ENCODE measurements at places on chromosomes 11 and 22. TPM values are rescaled to one million over a fixed set of nuclear protein-coding genes. Genes with fewer than 3 reads are reported as not detected.

- H3K27ac ChIP-seq, result no peak overlapping the region
- H3K4me3 ChIP-seq, result no peak overlapping the region
- DNase-seq, result no peak
- H3K36me3 ChIP-seq, result no peaks in the 10 kb centered on the region
Measured at GRCh38 chr11:63501236-63501635, 4.6 kb upstream of the LGALS12 start.

DNA sequence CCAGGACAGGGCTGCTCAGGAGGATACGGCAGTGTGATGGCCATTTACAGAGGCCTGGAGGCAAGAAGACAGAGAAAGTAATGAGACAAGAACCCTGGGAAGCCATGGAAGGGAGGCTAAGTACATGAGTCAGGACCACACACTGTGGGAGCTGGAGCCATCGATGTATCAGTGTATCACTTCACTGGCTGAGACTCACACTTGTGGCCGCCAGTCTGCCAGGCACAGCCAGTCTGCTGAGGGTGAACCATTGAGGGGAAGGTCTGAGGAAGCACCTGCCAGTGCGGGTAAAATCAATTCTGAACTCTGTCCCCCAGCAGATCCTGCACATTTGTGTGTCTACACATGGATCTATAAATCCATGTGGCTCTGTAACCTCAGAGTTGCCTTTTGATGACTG lies 195.6 kb downstream of the GRIK4 start:
- no peak overlapping the region for H3K27ac ChIP-seq
- DNase-seq, result no peak
- no peak overlapping the region for H3K4me3 ChIP-seq
- H3K4me1 ChIP-seq, result peaks cover 24% of the 10 kb centered on the region
- H3K36me3 ChIP-seq, result no peaks in the 10 kb centered on the region

DNA sequence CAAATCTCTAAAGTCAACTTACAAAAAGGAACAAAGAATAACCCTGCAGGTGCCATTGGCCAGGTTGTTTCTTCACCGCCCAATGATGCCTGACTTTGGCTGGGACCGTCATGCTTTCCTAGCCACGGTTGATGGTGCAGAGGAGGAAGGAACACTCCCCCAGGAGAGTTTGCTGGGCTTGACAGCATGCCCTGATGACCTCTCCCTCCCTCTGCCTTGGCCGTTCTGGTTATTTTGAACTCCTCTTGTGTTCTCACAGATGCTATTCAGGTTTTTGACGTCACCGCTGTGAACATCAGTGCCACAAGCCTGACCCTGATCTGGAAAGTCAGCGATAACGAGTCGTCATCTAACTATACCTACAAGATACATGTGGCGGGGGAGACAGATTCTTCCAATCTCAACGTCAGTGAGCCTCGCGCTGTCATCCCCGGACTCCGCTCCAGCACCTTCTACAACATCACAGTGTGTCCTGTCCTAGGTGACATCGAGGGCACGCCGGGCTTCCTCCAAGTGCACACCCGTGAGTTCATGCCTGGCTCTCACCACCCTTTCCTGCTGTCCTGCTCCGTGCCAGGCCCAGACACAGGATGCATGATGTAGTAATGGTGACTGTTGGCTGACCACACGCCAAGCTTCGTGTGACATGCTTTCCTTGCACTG lies 89.0 kb upstream of the OR4B1 start:
- no peak overlapping the region for H3K4me3 ChIP-seq
- H3K4me1 ChIP-seq, result no peaks in the 10 kb centered on the region
- H3K27me3 ChIP-seq, result no peaks in the 10 kb centered on the region
- DNase-seq, result no peak
- H3K27ac ChIP-seq, result no peak overlapping the region
- H3K36me3 ChIP-seq, result no peaks in the 10 kb centered on the region

DNA sequence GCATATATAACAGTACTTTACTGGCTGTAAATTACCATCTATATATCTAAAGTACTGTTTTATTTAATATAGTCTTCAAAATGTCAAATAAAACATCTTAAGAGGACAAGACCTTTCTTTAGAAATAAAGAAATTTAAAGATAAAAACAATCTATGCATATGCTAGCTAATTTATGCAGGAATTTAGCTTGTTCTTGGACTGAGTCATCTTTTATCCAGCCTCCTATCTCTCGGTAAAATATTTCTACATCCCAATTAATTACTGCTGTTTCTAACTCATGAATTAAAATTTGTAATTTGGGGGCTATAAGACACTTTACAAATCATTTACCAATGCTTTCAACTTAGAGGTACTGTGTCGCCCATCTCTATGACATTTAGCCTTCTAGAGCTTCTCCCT lies 72.8 kb upstream of the DDI1 start:
- no peaks in the 10 kb centered on the region for H3K36me3 ChIP-seq
- H3K4me3 ChIP-seq, result no peak overlapping the region
- no peaks in the 10 kb centered on the region for H3K27me3 ChIP-seq
- no peak overlapping the region for H3K27ac ChIP-seq
- H3K4me1 ChIP-seq, result no peaks in the 10 kb centered on the region
- DNase-seq, result no peak

DNA sequence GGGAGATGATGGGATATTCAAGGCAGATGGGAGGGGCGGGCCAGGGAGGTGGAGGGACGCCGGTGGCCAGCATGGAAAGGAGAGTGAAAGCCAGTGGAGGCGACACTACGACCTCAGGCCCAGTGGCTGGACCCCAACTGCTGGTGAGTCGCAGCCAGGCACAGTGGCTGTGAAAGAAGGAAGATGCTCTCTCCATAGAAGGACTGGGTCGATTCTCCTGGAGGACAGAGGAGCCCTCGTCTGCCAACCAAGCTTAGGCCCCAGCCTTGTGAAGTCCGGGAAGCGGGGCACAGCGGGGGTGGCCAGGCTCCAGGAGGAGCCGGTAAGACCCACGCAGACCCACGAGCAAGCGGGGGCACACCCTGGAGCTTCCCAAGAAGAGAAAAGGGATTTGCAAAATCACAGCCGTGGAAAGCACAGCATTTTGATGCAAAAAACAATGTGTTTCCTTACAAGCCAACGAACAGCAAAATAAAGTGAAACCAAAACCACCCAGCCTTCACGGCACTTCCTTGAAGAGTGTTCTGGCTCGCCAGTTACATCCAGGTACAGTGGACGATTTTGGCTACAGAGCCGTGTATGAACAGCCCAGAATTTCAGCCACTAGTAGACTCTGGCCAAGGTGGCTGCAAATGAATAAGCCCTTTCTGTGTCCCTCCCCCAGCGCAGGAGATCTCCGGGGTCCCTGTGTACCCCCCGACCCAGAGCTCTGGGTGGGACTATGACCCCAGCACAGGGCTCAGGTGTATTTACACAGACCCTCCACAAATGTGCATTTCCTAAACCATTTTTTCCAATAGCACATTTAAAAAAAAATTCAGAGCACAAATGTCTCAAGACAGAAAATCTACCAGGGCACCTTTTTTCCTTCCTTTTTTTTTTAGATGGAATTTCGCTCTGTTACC lies 96.9 kb downstream of the TRMU start:
- H3K4me1 ChIP-seq, result no peaks in the 10 kb centered on the region
- no peak overlapping the region for H3K27ac ChIP-seq
- no peak overlapping the region for H3K4me3 ChIP-seq
- no peaks in the 10 kb centered on the region for H3K36me3 ChIP-seq

DNA sequence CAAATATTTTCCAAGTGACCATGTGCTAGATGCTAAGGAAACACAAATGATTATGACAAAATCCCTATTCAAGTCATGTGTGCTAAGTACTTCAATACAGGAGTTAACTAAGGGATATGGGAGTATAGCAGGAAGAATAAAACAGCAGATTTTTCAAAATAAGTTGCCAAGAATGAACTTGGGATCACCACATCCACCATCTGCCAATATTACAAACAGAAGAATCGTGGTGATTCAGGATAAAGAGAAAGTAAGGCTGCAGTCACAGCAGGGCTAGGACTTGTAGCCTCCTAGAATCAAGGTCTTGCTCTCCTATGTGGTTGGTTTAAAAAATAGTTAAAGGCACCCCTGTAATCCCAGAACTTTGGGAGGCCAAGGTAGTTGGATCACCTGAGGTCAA lies 34.3 kb downstream of the MRTFA start:
- H3K27ac ChIP-seq, result no peak overlapping the region
- H3K4me1 ChIP-seq, result peaks cover 25% of the 10 kb centered on the region
- H3K4me3 ChIP-seq, result no peak overlapping the region
- no peaks in the 10 kb centered on the region for H3K27me3 ChIP-seq
- H3K36me3 ChIP-seq, result no peaks in the 10 kb centered on the region
- DNase-seq, result no peak

DNA sequence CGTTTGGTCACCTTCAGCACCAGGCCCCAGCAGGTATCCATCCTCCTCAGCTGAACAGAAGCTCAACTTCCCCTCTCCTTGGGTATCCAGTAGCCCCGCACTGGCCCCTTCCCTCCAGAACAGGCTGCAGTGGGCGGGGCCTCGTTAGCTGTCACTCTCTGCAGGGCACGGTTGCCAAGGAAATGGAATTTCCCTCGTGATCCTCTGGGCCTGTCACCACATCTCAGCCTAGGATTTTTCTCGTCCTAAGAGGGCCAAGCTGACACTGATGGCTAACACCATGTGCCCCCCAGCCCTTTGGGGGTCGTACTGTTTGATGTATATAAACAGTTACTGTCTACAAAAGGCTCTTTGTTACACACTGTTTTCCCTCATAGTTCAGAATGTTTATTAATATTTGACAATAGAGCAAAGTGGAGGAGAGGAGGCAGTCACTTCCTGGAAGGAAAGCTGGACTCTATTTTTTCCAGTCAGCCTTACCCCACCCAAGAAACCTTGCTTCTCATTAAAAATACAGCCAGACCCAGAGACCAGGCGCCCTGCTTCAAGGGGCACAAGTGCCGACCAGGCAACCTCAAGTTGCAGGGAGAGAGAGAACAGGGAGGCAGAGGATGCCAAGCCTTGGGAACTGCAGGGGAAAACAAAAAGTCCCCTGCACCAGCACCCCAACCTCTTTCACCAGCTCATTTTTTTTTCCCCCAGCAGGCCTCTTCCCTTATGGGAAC lies 44.5 kb downstream of the FEZ1 start:
- peak overlapping the region; percentile 86 for H3K27ac ChIP-seq
- H3K4me1 ChIP-seq, result no peaks in the 10 kb centered on the region
- H3K27me3 ChIP-seq, result no peaks in the 10 kb centered on the region
- DNase-seq, result peak; percentile 30
- no peaks in the 10 kb centered on the region for H3K36me3 ChIP-seq

DNA sequence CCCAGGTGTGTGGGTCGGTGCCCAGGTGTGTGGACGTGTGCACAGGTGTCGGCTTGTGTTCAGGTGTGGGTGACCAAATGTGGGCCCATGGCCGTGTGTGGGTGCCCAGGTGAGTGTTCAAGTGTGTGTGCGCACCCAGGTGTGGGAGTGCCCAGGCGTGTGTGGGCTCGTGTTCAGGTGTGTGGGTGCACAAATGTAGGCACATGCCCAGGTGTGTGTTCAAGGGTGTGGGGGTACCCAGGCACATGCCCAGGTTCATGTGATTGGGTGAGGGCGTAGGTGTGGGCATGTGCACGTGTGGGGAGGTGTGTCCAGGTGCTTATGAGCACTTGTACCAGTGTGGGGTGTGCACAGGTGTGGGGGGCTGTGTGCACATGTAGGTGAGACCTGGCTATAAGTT lies 42.8 kb downstream of the MOB2 start:
- no peak overlapping the region for H3K27ac ChIP-seq
- no peaks in the 10 kb centered on the region for H3K27me3 ChIP-seq
- H3K4me1 ChIP-seq, result no peaks in the 10 kb centered on the region
- DNase-seq, result no peak

GRCh38 chr22:47334601-47335000 lies 572.2 kb downstream of the TBC1D22A start:
- H3K4me3 ChIP-seq, result no peak overlapping the region
- H3K27ac ChIP-seq, result no peak overlapping the region
- H3K4me1 ChIP-seq, result no peaks in the 10 kb centered on the region
- DNase-seq, result no peak
- no peaks in the 10 kb centered on the region for H3K27me3 ChIP-seq
- H3K36me3 ChIP-seq, result no peaks in the 10 kb centered on the region

DNA sequence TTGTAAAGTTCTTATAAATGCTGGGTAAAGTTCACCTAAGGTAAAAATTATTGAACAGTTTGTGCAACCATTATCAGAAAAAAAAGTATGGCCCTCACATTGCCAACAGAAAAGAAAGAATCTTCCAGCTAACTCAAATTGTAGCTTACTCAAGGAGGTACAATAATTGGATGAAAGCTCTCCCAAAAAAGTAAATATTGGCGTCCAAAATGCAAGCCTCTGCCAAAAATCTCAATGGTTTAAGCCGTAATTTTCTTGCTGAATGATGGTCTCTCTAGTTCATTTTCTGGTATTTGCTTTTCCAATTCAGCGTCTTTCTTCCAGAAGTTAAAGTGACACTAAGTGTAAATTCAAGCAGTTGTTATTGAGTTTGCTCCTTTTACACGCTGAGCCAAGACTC lies 727.3 kb downstream of the LRRC4C start:
- DNase-seq, result no peak
- H3K27me3 ChIP-seq, result no peaks in the 10 kb centered on the region
- H3K4me3 ChIP-seq, result no peak overlapping the region
- H3K36me3 ChIP-seq, result no peaks in the 10 kb centered on the region
- H3K27ac ChIP-seq, result no peak overlapping the region
- H3K4me1 ChIP-seq, result no peaks in the 10 kb centered on the region

DNA sequence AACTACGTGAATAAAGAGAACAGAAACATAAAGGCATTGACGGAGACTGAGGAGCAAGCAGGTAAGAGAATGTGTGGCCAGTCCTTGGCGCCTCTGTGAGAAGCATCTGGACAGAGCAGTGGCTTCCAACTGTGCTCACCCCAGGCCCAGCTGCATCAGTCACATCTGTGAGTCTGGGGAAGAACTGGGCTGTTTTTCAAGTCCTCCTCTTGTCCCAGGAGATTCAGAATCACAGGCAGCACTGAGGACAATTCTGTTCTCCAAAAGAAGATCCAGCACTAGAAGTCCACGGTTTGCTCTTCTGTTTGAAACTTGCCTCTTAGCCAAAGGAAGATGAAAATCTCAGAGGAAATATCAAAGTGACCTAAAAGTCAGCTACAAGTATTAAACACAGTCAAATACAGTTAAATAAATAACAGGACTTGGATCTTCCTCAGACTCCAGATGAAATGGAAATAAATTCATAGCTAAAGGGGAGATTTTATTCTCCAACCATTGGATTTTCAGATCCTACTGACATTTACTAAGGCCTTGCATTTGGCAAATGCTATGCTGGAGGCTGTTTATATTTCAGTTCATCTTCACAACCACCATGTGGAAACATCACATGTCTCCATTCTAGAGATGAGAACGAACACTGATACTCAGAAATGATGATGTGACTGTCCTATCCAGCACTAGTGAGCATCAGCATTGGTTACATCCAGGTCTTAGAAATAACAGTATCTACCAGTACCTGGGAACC lies 14.1 kb downstream of the FAM181B start:
- DNase-seq, result no peak
- H3K36me3 ChIP-seq, result no peaks in the 10 kb centered on the region
- no peak overlapping the region for H3K27ac ChIP-seq
- H3K4me1 ChIP-seq, result no peaks in the 10 kb centered on the region

Gene BACE1
- total RNA-seq, result 35.1 TPM

Gene DESI1
- total RNA-seq, result 16.5 TPM

Gene MIAT
- 1.5 TPM for total RNA-seq

Gene C11orf71
- total RNA-seq, result 3.3 TPM

Gene TSPAN32
- 9.0 TPM for total RNA-seq

Gene OR51B4
- total RNA-seq, result not detected

Gene AMOTL1
- 46.5 TPM for total RNA-seq

All from tibial nerve (tissue), 4 donors.